ENCODE measurements at places on chromosomes 5 and 9.

DNA sequence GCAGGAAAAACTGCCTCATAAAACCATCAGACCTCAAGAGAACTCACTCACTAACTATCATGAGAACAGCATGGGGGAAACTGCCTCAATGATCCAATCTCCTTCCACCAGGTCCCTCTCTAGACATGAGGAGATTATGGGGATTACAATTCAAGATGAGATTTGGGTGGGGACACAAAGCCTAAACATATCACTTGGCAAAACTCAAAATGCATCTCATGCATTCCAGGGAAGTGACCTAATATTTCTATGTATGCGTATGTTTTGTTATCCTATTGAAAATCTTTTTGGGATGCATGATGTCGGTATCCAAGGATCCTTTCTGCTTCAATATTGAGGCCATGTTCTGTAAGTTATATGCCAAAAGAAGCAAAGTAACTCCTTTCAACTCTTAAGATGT is 174.0 kb downstream of the PLK2 start:
- no peak for DNase-seq

DNA sequence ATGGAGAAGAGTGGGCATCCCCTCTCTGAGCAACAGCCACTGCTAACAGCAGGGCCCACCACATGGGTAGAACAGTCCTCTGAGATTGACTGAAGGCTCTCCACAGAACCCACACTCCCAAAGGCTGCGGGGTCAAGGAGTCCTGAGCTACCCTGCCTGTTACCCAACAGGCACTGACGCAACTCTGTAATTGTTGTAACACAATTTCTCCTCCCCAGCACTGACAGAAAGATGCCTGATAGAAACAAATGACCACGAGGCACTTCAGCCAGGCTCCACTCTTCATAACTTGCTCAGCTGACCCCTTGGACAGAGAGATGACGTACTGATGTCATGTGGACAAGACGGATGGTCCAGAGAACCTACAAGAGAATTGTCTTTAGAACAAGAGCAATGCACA is 220.7 kb downstream of the SPOCK1 start:
- no peak for DNase-seq

DNA sequence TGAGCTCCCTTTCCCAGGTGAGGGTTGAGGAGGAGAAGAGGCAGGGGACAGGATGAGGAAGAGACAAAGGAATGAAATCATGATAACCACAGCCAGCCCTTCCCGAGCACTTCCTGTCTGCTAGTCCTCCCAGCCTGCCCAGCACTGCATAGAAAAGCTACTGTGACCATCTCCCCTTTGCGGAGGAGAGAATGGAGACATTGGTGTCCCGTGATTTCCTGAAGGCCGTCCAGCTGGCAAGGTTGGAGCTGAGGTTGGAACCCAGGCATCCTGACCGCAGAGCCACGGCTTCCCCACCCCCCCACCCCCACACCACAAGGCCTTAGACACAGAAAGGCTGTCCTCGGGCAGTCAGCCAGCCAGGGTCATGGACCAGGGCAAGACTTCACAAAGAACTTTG is 131.1 kb upstream of the ICE1 start:
- DNase-seq: no peak

DNA sequence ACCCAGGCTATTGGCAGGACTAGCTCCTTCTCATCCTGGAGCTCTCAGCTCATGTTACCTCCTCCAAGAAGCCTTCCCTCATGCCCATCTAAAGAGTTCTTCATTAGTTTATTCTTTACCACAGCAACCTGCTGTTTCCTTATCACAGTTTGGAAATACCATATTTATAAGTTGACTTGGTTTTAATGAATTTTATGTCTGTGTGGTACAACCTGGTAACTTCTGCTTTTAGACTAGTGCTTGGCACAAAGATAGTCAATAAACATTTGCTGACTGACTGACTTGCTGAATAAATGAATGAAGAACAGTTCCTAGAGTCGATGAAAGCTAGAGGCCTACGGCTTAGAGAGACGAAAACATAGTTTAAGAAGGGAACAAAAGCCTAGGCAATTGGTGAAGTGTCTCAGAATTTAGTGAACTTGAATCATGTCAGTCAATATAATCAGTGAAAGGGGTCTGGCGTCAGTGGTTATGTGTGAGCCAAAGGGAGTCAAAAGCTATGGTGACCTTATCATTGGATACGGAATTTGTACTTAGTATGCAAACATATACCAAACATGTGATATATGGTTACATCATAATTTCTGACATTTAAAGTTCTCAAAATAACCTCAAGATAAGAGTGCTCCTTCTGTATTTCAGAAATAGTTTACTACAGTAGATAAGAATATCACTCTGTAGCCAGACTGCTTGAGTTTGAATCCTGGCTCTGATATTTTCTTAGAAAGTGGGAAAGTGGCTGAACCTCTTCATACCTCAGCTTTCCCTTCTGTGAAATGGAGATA is 239.5 kb downstream of the MCTP1 start:
- DNase-seq: no peak

- DNase-seq: no peak
These were observed 51.3 kb downstream of the SAXO1 start for GRCh38 chr9:18981476-18982261.

DNA sequence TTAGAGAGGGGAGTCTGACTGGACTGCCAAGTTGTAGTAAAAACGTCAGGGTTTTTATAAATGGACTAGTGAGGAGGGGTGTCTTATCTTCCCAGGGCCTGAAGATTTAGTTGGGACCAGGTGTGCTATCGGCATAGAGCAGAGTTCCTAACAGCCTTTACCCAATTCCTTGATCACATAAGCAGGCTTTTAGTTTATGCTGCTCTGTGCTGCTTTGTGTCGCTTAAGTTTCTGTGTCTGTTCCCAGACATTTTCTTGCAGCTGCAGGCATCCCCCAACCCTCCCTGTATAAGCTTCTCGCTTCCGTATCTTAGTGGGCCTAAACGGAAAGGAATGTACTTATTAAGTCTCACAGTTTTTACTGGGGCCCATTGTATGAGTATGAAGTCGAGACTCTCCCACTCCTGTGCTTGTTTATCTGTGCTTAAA is 2.6 kb upstream of the SMC5 start:
- DNase-seq: no peak

DNA sequence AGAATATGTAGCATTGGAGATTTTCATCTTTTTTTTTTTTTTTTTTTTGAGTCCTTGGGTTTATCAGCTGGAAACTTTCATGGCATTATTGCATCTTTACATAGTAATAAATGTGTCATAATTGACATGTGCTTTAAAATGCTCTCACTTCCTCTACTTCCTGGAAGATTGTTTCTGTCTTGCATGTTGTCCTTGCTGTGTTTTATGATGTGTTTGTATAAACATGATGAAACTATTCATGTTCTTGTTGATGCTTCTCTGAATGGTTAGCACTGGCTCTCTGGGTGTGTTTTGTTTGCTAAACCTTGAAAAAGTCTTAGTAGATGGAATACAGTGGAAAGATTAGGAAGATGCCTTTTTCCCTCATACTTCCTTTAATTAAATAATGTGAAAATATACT is 87.9 kb downstream of the IQGAP2 start:
- DNase-seq: no peak

GRCh38 chr9:126548312-126548711 is 65.4 kb upstream of the LMX1B start:
- DNase-seq: no peak

DNA sequence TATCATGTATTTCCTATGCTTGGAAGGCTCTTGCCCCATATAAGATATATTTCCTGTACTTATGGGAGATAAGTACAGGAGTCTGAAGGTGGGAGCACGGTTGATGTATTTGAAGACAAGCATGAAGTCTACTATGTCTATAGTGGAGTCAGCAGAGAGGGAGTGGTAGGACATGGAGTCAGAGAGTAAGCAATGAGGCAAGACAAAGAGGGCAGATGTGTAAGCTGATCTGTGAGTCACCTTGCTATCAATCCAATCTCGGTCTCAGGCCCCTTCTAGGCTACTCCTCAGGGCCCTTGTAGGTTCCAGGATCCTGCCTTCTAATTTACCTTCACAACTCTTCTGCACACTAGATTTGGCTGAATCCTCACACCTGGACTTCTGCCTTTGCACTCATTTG is 105.5 kb downstream of the MACIR start:
- no peak for DNase-seq

- no peak for DNase-seq
These were observed 28.9 kb downstream of the ZNF366 start for GRCh38 chr5:72478276-72478675.

DNA sequence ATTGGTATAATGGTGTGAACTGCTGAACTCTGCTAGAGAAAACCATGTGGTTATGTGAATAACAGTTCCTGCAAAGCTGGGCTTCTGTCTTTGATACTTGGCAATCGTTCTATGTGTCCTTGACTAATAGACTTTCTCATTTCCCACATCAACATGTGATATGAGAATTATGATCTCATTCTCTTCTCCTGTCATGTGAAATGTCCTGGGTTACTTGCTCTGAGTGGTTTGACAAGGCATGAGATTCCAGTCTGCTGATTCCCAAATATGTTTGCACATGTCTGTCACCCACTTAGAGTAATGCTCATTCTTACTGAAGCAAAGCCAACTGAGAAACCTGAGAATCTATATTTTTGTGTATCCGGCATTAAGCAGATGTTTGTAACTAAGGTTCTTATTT is 141.2 kb downstream of the PARP8 start:
- DNase-seq: no peak

Measured in stimulated activated CD4-positive, alpha-beta T cell treated with anti-CD3 and anti-CD28 coated beads, Interleukin-4, amount 100 ng/mL, for 48 hours (primary cell).